Lower leg skin (tissue), 4 donors: ENCODE measurements at places on chromosomes 12 and 14. TPM values are rescaled to one million over a fixed set of nuclear protein-coding genes. Genes with fewer than 3 reads are reported as not detected.

DNA sequence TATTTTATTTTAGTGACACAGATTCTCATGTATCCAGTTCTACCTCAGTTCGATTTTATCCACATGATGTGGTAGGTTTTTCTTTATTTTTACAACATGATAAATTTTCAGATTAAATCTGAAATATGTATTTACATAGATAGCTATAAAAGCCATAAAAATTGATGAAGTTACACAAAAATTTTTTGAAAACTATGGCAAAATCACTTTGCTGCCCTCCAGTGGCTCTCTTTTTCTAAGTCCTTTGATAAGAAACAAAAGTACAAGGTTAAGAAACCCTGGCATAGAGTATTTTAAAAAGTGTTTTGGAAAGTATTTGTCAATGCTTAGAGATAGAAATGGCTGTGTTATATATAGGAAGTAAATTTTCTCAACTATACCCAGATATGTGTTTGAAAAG lies 104.2 kb downstream of the PCNX1 start:
- DNase-seq = no peak

DNA sequence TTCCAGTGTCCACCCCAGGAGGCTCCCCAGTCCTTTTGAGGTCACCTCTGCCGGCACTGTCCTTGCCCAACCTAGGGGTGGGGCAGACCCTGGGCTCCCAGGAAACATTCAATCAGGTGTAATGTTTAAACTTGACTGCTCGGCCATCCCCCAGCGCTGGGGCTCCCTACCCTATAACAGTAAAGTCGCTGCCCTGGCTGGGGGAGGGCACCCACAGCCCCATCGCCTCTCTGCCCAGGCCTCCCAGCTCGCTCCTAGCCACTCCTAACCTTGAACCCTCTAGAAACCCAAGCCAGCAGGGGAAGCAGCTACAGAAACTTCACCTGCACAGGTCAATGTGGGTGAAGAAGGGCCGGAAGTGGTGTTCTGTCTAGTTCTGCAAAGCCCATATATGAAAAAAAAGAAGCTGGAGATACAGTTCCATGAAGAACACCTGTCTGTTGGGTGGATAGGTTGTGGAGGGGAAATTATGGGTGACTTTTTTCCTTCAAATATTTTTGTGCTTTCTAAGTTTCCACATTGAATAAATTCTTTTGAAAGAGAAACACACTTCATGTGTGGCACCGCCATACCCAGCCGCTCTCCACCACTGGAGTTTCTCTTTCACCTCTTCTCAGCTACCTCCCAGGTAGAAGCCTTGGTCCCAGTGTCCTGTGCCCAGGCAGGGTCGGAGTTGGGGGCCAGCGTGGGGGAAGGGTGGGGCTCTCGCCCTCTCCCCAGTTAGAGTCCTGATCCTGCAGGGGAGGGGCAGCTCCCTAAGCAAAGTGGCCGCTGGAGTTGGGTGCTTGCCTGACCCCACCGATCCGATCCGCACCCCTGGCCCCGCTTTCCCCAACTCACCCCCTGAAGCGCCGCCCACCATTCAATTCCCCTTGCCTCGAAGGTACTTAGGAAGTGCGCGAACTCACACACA lies 1.1 kb downstream of the CLMN start:
- no peak for DNase-seq

- no peak for DNase-seq
Measured at GRCh38 chr14:103480595-103480994, 42.0 kb downstream of the CKB start.

Gene IPO4
- 34.2 TPM for total RNA-seq
